Activated CD8-positive, alpha-beta memory T cell treated with anti-CD3 and anti-CD28 coated beads for 48 hours (primary cell): ENCODE measurements at places on chromosomes 7 and 10.
A peak's percentile ranks its signal among the peaks of the same experiment; 100 is the strongest.

DNA sequence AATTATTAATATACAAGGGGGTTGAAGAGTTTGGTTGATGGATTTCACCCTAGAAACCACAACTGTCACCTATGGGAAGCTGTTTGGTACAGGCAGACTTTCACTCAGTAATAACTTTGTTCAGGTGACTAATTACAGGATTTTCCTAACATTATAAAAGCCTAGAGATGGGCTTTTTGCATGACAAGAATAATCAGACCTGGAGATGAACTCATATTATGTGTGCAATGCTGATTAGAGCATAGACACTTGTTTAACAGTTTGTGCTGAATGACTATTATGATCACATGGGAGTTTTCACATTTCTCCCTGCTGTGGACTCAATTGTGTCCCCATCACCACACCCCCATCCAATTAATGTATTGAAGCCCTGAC, 90.2 kb upstream of the STEAP4 start:
- no peak for DNase-seq

DNA sequence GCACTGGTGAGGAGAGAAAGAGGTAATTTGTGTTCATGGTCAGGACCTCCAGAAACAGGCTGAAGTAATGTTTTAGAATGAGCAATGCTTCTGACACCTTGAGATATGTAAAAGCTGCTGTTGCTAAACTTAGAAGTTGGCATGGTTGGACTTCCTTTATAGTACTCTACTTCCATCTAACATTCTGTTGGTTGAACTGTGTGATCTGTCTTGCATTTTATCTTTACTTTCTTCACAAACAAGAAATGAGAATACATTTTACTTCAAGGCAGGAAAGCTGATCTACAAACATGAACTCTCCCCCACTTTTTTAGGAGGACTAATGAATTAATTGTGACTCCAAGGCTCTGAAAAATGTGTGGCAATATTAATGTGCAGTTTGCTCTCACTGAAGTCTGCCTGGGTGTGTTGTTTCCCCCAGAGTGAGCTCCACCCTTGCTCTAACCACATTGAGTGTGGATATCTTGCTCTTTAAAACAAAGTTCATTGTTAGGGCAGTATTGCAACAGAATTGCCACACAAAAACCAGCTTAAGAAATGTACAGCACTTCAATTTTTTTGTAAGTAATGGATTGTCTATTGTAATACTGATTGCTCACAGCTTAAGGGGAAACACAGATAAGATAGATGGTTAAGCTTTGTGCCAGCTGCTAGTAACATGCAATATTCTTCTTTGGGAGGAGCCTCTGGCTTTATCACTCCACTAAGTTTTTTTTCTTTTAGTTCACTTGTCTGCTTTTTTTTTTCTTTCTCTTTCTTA, 69.0 kb downstream of the ADD3 start:
- no peak for DNase-seq

- DNase-seq = no peak
Observed at GRCh38 chr7:50793120-50793946, 10.6 kb upstream of the GRB10 start.

DNA sequence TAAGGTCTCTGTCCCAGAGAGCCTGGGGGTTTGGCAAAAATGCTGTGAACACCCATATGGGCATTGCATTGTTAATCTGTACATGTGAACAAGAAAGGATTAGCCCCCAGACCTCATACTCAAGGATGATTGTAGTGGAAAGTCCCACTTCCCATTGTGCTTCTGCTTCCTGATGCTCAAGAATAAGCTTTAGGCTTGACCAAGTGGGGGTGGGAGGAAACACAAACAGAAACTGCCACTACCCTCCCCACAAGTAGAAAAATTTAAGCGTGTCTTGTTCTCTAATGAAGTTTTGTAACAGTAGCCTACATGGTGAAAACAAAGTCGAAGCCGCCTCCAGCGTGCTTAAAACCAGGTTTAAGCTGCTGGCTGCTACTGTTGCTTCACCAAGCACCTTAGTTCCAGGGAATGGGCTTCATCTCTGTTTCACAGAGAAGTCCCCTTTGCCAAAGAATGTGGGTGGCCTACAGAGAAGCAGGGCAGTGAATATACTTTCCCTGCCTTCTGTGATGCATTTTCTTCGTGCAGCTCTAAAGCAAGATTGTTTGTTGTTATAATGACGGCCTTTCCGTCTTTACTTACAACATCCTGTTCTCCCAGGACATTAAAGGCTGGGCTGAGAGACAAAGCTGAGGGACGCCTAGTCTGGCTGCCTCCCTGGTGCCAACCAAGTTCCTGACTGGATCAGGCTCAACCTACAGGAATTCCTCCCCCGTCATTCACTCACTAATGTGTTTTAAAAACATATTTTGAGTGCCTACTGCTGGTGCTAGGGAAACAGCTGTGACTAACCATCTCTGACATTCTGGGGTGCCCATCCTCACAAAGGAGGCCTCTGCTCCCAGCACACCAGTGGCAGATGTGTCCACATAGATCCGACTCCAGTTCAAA, 32.1 kb upstream of the CCSER2 start:
- DNase-seq = no peak

- DNase-seq = no peak
Observed at GRCh38 chr10:63156236-63156635, 23.1 kb downstream of the NRBF2 start.

DNA sequence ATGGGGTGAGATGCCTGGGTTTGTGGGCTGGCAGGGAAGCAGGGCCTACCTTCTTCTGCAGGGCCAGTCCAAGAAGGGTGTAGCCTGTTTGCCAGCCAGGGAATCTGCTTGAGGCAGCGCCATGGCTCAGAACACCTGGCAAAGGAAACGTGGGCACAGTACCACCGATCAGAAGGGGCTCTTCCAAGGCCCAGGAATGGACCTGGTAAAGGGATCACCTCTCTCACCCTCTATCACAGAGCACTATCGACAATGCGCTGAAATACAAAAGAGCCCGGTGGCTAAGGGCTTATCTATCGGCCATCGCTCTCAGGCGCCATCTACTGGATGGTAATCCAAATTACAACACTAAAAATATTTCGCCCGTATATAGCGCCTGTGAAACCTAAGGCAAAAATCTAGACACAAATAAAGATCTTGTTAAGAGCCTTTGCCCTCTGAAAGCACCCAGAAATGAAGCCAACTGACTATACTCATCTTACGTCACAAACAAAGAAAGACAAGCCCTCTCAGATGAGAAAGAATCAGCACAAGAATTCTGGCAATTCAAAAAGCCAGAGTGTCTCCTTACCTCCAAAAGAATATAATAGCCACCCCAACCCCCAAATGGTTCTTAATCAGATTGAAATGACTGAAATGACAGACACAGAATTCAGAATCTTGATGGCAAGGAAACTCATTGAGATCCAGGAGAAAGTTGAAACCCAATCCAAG, 217.8 kb upstream of the HPS1 start:
- DNase-seq = peak; percentile 11

GRCh38 chr10:3395458-3395861, 222.9 kb upstream of the PITRM1 start:
- DNase-seq = no peak
